ENCODE measurements at places on chromosomes 13 and 19.

GRCh38 chr19:29524201-29524911 is 1.4 kb upstream of the VSTM2B start:
- no peak for DNase-seq

- no peak for DNase-seq
Observed at GRCh38 chr19:47765523-47766358, 12.8 kb upstream of the SELENOW start.

DNA sequence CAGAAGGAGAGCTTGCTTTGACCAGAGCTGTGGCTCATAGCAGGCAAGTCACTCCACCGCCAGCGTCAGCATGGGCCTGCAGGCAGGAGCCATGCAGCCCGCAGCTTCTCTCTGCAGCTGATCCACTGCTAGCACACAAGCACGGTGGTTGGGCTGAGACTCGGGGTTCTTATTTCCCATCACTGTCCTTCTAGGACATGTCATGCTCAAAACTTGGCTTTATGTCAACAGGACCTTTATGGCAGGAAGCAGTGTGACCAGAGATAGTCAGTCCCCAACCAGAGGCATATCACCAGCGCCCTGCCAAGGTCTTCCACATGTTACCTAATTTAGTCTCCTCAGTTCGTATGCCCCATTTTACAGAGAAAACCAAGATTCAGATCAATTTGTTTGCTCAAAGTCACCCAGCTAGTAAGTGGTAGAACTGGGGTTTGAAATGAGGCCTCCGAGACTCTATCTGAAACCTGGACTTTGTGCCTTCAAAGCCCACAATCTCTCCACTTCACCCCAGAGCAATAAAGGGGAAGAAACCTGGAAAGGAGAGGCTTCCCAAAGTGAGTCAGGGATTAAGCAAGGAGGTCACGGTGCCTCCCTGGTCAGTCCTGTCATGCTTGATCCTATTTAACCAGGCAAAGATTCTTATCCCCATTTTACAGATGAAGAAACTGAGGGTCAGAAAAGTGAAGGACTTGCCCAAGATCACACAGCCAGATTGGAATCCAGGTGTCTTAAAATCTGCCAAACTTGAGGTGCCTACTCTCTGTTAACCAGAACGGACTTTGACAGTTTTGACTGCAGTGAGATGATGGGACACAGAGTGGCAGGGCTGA is 5.1 kb downstream of the TMEM272 start:
- DNase-seq, result no peak

- no peak for DNase-seq
Observed at GRCh38 chr13:105084931-105085330, 1450.5 kb downstream of the EFNB2 start.

DNA sequence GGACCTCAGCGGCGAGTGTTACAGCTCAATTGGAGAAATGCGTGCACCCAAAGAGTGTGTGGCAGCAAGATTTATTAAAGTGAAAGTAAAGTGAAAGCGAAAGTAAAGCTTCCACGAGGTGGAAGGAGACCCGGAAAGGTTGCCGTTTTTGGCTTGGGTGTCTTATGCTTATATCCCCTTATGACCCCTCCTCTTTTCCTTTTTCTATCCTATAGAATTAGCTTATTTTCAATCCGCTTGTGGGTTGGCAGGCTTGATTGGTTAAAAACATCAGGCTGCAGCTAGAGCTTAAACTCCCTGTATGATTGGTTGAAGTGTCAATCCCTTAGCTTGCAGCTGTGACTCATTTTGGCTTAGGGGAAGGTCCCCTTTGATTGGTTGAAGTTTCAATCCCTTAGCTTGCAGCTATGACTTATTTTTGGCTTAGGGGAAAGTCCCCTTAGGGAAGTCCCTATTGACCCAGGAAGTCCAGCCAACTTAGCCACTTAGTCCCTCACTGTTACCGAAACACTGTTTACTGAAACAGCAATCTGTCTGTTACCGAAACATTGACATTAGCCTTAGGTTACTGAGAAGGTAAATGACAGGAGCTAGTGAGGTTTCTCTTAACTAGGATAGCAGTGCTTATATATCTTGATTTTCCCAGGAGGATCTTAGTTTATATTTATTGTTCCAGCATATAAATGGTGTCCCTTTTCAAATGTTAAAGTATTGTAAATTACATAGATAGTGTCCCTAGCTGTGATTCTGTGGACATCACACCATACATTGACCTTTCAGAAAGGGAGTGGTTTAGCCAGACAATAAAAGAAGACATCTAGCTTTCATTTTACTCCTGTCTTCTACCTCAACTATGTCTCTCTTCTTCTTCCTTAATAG is 575.8 kb downstream of the DACH1 start:
- DNase-seq, result no peak

GRCh38 chr19:18176367-18177310 is 3.0 kb downstream of the IFI30 start:
- no peak for DNase-seq

- no peak for DNase-seq
Observed at GRCh38 chr13:67259208-67259607, 29.1 kb upstream of the PCDH9 start.

DNA sequence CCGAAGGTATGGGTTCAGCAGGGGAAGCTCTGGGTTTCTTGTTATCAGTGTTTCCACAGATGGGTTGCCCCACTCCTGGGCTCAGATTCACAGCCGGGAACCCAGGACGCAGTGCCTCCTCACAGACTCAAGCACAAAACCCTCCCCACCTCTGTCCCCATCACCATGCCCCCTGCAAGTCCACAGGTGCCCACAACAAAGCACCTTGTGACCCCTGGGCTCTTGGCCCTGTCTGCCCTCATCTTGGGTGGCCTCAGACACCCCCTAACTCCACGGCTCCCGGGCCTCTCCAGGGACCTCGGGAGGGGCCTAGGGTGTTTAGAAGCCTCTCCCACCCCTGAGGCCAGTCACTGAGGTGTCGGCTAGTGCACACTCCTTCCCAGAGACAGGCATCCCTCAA is 231.7 kb downstream of the TUBA3C start:
- DNase-seq, result no peak

DNA sequence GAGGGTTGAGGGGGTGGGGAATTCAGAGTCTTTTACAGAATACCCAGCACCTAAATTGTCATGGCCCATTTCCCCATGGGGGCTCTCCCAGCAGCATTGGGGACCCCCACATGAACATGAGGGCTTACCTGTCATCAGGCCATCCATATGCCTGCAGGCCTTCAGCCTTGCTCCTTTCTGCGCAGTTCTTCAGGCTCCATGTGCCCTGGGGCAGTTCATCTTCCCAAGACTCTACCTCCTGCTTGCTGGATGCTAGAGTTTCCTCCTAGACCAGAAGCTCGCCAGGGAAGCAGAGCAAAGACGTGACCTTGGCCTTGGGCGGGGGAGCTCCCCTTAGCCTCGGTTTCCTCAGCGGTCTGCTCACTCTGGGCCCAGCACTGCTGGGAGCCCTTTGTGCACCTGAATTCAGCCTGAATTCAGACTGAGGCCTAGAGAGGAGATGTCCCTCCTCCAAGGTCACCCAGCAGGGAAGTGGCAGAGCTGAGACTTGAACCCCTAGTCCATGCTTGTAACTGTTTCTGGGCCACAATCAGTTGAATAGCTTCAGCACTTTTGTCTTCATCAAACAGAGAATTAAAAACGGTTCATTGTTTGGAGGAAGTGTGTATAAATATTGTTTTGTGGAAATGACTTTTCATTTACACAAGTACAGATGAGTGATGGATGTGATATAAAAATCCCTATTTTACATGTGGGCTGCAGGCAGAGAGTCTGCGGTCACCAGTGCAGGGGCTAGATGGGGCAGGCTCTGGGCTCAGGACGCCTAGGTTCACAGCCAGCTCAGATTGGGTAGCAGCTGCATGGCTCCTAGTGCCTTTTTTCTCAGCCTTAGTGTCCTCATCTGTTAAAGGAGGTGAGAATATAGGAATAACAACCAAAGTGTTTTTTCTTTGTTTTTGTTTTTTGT is 9.5 kb downstream of the PPP5C start:
- no peak for DNase-seq

DNA sequence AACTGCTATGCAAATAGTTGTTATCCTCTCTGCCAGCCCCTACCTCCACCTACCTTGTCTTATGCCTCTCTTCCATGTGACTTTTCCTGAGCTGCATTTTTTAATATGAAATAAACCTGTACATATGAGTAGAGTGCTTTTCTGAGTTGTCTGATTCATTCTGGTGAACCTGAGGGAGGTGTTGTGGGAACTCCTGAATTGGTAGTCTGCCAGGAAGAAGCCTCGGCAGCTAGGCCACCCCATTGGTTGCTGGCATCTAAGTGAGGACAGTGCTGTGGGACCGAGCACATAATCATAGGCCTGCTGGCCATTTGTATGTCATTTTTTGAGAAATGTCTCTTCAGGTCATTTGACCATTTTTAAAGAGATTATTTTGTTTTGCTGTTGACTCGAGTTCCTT is 1146.8 kb downstream of the UQCRFS1 start:
- no peak for DNase-seq
